Fibroblast of skin of left biceps (primary cell): ENCODE measurements at places on chromosomes 5 and 9.

DNA sequence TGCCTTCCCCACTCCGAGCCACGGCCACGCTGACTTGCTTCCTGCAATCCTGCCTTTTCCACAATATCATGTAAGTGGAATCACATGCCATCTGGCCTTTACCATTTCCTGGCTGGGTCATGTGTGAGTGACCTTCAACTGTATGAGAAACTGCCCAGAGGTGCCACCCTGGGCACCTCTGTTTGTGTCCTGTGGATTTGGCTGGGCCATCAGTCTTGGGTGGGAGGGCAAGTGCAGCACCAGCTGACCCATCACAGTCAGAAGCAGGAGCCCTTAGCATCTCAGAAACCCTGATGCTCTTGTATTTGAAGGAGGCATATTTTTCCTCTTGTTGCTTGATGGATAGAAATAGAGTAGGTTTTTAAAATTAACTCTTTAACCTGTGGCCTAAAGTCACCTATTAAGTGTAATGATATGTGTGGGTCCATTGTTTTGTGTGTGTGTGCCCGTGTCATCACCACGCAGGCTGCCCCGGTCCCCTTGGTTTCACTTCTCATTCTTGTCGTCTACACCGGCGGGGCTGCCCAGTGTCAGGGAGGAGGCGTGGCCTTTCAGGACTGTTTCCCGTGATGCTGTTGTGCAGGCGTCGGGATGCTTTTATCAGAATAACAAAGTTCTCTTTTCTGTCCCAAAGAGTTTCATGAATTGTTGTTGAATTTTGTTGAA is 52.1 kb upstream of the CACNA1B start:
- no peak for DNase-seq

DNA sequence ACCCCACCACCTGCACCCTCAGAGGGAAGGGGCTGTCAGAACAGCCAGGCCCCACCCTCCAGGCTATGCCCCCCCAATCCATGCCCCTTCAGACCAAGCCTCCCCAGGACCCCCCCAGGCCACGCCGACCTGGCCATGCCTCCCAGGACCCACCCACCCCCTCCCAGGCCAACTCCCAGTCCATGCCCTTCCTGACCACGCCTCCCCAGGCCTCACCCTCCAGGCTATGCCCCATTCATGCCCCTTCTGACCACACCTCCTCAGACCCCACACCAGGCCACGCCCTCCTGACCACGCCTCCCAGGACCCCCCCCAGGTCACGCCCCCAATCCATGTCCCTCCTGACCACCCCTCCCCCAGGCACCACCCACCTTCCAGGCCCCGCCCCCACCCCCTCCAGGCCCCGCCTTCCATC is 27.6 kb downstream of the TPPP start:
- no peak for DNase-seq

GRCh38 chr9:96688187-96688586 is 33.1 kb upstream of the PRXL2C start:
- DNase-seq, result no peak

GRCh38 chr9:85425153-85425611 is 316.6 kb downstream of the AGTPBP1 start:
- DNase-seq, result no peak

DNA sequence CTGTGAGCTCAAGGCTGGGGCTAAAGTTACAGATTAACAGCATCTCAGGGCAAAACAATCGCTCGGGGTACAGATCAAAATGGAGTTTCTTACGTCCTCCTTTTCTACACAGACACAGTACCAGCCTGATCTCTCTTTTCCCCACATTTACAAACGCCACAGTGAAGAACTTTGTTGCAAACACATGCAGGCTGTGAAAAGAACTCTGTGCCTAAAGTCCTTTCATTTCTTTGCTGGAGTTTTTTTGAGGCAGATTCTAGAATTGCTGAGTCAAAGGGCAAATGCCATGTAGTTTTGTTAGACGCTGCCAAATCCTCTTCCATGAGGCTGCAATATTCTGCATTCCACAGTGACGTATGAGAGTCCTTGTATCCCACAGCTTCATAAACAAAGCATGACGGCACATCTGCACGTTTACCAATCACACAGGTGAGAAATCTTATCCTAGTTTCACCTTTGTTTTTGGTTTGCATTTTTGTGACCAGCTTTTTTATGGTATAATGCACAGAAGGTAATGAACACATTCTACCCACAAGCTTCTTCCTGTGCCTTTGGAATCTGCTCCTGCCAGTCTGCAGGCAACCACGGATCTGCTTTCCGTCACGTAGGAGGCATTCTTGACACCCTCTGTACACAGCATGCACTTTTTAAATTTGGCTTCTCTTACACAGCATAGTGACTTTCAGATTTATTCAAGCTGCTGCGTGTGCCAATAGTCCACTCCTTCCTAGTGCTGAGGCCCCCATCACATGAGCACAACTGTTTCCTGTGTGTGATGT is 44.6 kb upstream of the LPCAT1 start:
- DNase-seq, result peak; percentile 61

- DNase-seq, result no peak
Observed at GRCh38 chr9:129731477-129732085, 21.3 kb downstream of the PTGES start.

- no peak for DNase-seq
Observed at GRCh38 chr5:130102375-130102774, 198.1 kb downstream of the CHSY3 start.

DNA sequence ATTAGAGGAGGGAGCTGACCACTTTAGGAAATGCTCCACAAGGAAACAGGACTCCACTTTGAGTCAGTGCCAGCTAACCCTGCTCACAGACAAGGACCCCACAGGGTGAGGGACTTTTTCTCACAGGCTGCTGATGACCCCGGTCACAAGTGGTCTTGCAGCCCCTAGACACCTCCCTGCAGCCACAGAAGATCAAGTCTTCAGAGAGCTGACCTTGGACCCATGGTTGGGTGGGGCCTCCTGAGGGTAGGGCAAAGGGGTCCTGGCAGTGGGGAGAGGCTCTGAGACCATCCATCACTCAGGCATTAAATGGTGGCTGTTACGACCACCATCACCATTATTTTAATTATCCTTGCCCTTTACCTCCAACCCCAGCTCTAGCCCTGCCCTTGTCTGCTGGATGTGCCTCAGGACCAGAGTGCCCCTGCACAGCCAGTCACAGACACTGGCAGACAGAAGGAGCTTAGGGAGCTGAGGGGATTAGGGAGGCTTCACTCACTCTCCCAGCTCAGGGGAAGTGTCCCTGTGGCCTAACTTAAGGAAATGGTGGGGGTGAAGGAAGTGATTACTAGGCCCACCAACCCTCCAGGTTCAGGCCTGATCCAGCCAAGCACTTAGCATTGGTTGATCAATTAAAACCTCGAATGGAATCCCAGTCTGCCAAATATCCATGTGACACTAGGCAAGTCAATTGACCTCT is 1.6 kb downstream of the ACSL6 start:
- DNase-seq, result no peak

DNA sequence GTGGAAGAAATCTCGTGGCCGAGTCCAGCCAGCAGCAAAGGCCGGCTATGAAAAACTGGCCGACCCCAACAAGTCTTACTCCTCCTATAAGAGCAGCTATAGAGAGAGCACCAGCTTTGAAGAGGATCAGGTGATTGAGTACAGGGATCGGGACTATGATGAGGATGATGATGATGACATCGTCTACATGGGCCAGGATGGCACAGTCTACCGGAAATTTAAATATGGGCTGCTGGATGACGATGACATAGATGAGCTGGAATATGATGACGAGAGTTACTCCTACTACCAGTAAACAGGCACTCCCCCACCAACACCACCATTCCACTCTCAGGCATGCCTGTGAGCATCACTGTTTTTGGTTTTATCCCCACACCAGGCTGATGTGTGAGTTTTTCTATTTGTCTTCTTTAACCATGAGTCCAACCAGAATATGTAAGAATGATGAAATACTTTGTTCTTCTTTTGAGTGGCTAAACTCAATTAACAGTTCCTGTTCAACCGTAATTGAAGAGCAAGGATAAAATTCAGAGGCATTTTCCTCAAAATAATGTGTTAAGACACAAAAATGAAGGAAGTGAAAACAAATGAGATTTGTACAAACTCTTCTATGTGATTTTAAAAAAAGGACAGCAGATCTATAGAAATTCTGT is 35.5 kb downstream of the RFK start:
- no peak for DNase-seq

- no peak for DNase-seq
Observed at GRCh38 chr9:114909661-114910060, 20.7 kb downstream of the TNFSF8 start.

- DNase-seq, result peak; percentile 31
Observed at GRCh38 chr5:157665467-157666070, 5.8 kb upstream of the C5orf52 start.

DNA sequence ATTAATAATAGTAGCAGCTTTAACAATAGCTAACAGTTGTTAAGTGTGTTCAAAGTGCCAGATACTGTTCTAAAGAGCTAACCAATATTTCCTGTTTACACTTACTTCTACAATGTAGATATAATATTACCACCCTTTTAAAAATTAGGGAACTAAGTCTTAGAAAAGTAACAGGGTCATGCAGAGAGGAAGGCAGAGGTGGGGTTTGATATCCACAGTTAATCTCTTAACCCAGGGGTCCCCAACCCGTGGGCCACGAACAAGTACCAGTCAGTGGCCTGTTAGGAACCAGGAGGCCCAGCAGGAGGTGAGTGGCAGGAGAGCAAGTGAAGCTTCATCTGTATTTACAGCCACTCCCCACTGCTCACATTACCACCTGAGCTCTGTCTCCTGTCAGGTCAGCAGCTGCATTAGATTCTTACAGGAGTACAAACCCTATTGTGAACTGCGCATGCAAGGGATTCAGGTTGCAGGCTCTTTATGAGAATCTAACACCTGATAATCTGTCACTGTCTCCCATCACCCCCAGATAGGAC is 89.1 kb downstream of the ACTL7B start:
- DNase-seq, result no peak

- no peak for DNase-seq
Observed at GRCh38 chr5:132199116-132199680, 28.5 kb downstream of the P4HA2 start.

- no peak for DNase-seq
Observed at GRCh38 chr9:137520614-137521404, 29.4 kb downstream of the PNPLA7 start.

- DNase-seq, result no peak
Observed at GRCh38 chr5:142743592-142744441, 26.4 kb upstream of the ARHGAP26 start.

DNA sequence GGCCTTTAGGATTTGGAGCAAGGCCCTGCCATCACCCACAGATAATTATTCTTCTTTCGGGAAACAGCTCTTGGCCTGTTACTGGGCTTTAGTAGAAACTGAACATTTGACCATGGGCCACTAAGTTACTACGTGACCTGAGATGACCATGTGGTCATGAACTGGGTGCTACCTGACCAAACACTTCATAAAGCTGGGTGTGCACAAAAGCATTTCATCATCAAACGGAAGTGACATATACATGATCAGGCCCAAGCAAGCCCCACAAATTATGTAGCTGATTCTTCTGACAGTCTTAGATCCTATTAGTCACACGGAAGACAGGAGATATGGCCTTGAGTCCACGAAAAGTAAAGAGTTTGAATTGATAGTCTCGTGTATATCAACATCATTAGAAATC is 130.9 kb upstream of the FBN2 start:
- DNase-seq, result no peak

GRCh38 chr9:92066168-92066567 is 49.0 kb downstream of the SPTLC1 start:
- DNase-seq, result no peak

DNA sequence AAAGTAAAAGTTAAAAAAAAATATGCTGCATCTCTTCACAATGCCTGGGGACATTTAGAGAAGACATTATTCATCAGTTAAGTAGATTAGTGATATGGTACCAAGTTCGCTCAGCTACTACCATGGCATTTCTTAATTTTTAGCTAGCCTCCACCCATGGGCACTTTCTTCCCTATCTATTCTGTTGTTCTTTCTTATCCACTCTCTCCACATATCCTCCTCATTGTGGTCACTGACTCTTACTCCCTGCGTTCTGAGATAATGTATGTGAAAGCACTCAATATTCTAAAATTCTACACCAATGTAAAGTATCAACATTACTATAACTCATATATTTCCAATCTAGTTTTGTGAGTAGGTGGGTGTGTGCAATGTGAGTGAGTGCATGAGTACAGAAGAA is 609.7 kb upstream of the DAB2 start:
- no peak for DNase-seq

DNA sequence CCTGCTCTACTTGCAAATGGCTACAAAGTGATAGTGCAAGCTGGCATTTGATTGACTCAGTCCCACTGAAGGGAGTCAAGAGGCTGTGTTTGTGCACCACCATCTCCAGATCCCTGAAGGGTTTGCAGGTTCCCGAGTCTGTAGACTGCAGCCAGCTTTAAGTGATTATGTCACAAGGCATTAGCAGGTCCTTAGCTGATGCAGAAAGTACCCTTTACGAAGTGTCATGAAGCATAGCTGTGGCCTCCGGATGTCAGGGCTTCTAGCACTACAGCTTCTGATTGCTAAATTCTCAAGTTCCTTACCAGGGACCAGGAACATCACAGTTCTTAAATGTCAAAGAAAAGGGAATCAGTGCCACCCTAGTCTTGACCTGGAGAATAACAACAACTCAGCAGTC is 311.3 kb upstream of the TRPC7 start:
- DNase-seq, result no peak
